CD4-positive, alpha-beta T cell treated with Interleukin-4 for 4 hours (primary cell): ENCODE measurements at places on chromosomes 1 and 21.

- DNase-seq: no peak
These were observed 85.2 kb upstream of the ADAM30 start for GRCh38 chr1:119981496-119981895.

DNA sequence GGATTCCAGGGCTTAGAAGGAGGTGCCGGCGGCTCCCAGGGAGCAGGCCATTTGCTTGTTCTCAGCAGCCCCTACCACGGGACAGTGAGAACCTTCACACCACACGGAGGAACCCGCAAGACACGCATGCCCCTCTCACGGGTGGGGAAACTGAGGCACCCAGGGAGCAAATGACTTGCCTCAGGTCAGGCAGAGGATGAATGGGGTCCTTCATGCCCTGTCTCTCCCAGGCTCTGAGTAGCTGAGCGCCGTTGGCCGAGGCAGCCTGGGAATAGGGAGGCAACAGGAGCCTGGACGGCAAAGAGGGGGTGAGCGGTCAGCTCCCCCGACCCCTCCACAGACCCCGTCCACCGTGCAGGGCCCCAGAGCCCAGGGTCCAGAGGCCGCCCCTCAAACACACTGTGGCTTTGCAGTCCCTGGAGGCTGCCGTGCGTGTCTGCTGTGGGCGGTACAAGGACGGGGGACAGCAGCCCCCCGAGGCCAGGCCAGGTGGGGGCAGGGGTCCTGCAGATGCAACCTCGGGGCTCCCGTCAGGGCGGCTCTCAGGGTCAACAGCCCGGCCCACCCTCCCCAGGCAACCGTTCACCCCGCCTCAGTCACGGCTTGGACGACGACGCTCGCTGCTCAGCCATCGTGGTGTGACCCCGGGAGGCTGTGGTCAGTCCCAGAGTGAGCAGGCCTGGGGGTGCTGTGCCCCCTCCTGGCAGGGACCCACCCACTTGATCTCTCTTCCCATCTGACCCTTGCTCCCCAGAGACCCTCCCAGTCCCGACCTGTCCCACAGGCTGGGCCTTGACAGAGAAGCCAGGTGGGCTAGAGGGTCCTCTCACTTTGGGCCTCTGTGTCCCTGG is 15.8 kb upstream of the COL6A2 start:
- no peak for DNase-seq

GRCh38 chr1:170494369-170494768 is 37.6 kb upstream of the GORAB start:
- DNase-seq: no peak

DNA sequence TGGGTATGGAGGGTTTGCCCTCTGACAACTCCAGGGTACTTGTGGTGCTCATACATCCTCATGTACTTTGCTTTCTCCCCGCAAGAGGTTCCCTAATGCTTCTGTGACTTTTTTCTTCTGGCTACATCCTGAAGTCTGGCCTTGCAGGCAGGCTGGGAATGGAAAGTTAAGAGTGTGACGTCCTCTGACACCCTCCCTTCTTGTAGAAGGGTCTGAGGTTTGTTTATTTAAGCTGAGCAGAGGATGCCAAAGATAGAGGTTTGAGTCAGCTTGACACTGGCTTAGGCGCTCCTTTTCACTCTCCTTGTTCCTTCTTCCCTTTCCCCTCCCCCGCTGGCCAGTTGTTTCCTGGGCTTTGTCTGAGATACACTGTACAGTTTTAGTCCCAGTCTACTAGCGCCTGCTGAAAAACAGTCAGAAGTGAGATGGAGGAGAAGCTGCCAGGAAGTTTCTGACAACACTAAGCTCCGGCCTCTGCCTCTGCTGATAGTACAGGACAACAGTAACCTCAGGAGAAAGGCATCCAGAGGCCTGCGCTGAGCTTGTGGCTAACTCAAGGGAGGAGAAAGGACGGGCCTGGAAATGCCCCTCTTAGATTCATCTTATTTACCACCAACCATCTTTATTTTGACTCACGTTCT is at the start of gene MACF1:
Gene MACF1 (plus strand): TSS at position 255 of the 641 bp plus-strand sequence. CDS start 328 bp downstream, at position 583.
- peak; percentile 58 for DNase-seq

- DNase-seq: no peak
These were observed 17.5 kb upstream of the COL6A2 start for GRCh38 chr21:46080171-46081021.

DNA sequence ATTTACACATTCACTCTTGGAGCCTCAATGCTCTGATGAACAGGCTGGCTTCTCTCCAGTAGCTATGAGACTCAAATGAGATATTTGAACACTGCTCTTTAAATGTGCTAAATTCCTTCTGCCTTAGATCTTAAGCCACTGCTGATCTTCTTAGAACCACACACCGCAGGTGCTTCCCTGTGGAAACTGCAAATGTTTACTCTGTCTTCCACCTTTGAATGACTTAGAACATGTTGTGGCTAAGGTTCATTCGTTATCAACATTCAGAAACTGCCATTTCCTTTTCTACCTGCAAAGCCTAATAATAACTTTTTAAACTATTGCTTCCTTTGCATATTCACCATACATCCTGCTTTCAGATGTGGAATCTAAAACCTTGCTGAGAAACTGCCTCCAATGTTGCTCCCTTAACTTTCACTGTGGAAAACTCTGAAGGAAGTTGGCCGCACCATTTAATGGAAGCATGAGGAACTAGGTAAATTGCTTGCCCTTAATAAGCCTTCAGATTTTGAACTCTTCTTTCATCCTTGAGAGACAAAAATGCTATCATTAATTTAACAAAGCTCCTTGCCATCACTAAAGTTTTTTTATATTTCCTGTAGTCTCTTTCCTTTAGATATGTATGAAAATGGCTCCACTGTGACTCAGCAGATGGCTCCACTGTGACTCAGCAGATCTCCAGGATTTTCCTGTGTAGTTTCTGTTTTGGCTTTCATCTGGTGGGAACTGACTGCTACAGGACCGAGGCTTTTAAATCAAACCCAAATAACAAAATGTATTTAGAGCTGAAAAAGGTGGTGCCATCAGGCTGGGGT is 143.8 kb downstream of the TNFSF18 start:
- peak; percentile 39 for DNase-seq

DNA sequence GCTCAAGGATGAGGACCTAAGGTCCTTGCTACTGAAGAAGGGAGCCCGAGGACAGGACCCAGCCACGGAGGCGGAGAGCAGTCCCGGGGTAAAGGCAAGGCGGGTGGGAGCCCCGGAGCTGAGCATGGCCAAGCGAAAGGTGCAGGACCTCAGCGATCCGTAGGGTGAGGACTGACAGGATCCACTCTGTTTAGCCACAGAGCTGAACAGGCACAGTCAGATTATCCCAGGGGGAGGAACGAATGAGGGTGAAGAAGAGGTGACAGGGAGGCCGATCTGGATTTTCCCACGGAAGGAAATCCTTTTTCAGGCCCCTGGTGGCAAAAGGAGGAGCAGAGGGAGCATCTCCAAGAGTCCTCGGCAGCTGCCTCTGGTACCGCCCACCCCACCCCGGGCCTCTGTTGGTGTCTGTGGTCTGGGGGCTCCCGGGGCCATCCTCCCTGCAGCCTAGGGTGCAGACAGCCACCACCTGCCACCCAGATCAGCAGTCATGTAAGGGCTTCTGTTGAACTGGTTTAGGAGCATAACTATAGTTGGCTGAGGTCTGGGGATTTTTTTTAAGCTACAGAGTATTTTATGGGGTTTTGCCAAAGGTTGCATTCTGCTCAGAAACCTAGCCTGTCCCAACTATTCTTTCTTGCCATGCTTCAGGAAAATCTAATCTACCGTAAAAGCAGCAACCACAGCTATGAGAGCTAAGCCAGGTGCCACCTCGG is 32.3 kb upstream of the LBR start:
- DNase-seq: peak; percentile 42

DNA sequence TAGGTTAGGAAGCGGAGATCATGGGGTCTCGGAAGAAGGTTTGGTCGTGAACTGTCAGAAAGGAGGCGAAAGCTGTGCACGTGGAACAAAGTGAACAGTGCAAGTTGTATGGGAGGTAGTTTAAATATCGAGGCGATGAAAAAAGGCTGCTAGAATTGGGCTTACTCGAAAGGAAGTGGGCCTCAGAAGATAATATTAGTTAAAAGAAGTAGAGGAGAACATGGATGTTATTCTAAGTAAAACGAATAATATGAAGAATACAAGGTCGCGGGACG is 571 bp downstream of the WDR3 start:
- DNase-seq: peak; percentile 2

DNA sequence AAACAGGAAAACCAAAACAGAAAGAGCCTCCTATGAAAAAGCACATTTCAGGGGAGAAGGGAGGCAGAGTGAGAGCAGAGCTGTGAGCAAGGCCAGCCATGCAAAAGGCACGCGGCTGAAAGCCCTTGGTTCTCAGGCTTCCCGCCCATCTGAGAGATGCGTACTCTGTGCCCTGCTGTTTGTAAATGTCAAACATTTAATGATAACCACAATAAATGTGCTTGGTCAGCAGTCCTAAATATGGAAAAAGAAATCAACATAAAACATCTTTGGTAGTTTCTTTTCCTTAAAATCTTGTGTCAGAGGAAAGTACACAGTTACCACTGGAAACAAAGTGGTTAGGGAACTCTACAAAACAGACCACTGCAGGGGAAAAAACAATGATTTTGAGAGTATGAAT is 283.1 kb downstream of the DSCAM start:
- DNase-seq: no peak

DNA sequence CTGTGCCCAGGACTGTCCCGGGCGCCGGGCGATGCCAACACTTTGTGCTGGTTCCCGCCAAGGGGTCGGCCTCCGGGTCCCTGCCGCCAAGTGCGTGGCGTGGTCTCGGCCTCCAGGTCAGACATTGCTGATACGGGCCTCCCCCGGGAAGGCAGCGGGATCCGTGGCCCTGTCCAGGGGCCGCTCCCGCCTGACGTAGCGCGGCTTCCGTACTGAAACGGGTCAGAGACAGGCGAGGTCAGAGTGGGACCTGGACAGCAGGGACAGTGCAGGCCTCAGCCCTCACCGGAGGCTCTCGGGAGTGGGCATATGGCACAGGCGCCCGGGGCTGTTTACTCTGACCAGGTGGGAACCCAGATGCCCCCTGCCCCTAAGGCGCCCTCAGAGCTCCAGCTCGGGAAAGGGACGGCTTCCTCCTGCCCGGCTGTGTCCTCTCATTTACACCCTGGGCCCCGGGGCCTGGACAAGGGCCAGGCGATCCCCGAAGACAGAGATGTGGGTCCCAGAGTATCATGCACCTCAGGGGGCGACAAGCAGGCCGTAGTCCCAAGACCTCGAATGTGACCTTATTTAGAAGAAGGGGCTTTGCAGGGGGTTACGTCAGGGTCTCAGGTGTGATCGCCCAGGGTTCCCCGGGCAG is 8.8 kb upstream of the RNF223 start:
- no peak for DNase-seq

GRCh38 chr1:178580876-178581275 is 68.0 kb downstream of the TEX35 start:
- DNase-seq: no peak

GRCh38 chr1:225152061-225152460 is 222.6 kb downstream of the DNAH14 start:
- DNase-seq: no peak

- no peak for DNase-seq
These were observed 381.1 kb upstream of the PKN2 start for GRCh38 chr1:88302843-88303486.

- no peak for DNase-seq
These were observed 78.4 kb downstream of the OLFM3 start for GRCh38 chr1:101918277-101918676.

DNA sequence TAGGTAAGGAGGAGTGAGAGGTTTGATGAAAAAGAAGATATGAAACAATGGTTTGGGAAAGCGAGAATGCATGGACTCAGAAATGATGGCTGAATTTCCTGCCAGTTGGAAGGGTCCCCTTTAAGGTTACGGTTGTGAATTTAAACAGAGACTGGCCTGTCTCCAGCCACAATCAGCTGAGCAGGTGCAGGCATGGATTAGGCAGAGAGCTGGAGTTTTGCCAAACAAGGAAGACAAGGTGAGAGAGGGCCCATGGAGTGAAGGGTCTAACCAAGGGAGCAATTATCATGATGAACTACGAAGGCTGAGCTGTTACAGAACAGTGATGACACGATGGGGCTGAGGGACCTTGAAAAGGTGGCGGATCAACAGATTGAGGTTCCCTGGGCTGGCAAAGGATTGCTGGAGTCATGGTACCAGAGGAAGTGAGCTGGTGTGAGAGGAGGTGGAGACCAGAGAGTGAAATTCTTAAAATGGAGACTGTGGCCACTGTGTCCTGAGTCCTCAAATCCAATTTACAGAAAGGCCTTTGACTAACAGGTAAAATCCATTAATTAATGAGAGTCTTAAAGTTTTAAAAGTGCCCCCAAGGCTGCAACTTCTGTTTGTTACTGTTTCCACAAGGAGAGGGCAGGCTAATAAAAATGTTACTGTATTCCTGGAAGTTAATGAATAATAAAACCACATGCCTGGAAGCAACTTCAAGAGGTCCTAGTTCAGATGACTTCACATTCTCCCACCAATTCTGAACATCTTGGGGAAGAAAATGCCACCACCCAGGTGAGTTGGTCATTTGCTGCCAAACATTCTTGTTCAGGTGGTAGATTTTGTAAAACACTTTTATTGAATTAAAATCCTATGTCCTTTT is 41.5 kb downstream of the LHX9 start:
- DNase-seq: no peak

DNA sequence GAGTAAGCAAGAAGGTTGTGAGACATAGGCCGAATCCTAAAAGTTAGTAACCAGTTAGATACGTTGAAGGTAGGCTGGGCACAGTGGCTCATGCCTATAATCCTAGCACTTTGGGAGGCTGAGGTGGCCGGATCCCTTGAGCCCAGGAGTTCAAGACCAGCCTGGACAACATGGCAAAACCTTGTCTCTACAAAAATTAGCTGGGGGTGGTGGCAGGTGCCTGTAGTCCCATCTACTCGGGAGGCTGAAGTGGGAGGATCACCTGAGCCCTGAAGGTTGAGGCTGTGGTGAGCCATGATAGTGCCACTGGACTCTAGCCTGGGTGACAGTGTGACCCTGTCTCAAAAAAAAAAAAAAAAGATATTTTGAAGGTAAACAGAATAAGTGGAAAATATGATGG is 1.5 kb upstream of the PARP1 start:
- DNase-seq: no peak

GRCh38 chr1:40634901-40635655 is 30.4 kb downstream of the RIMS3 start:
- no peak for DNase-seq

DNA sequence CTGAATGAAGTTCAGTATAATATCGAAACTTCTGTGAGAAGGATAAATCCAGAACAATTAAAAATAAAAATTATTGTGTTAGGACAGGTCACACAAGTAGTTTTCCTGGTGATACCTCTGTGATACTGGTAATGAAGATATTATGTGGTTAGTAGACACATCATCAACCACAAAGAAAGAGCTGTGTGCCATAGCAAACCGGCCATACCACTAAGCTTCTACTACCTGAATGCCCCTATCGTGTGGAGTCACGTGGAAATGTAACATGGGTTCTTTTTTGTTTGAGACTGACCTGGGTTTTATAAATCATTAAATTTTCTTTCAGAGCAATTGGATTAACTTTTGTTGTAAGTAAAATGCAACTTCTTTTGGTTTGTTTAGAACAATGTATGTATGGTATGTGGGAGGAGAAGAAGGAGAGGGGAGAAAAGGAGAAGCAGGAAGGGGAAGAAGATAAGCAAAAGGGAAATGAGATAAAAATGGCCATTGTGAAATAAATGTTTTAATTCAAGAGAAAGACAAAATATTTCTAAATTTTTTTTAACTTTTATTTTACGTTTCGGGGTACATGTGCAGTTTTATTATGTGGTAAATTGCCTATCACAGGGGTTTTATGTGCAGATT is 58.2 kb upstream of the LRRC8B start:
- DNase-seq: no peak

- no peak for DNase-seq
These were observed 9.0 kb downstream of the SYNC start for GRCh38 chr1:32693455-32694174.
